Upper lobe of right lung (tissue), 1 donor: ENCODE measurements at places on chromosomes 2 and 18.

- DNase-seq: no peak
Measured at GRCh38 chr18:72180689-72181088, 363.5 kb downstream of the CBLN2 start.

DNA sequence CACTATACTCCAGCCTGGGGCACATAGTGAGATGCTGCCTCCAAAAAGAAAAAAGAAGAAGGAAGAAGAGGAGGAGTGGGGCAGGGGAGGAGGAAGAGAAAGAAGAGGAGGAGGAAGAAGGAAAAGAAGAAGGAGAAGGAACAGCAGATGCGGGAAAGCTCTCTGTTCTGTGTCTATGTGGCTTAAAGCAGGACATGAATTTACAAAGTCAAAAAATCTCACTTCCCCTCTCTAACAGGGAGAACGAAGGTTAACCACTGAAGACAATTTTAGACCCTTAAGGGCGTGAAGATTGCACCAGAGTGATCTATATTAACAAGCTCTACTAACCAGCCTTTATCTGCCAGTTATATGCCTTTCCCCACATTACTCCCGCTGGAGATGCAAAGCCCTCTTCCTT is 258.9 kb downstream of the METTL4 start:
- DNase-seq: no peak

DNA sequence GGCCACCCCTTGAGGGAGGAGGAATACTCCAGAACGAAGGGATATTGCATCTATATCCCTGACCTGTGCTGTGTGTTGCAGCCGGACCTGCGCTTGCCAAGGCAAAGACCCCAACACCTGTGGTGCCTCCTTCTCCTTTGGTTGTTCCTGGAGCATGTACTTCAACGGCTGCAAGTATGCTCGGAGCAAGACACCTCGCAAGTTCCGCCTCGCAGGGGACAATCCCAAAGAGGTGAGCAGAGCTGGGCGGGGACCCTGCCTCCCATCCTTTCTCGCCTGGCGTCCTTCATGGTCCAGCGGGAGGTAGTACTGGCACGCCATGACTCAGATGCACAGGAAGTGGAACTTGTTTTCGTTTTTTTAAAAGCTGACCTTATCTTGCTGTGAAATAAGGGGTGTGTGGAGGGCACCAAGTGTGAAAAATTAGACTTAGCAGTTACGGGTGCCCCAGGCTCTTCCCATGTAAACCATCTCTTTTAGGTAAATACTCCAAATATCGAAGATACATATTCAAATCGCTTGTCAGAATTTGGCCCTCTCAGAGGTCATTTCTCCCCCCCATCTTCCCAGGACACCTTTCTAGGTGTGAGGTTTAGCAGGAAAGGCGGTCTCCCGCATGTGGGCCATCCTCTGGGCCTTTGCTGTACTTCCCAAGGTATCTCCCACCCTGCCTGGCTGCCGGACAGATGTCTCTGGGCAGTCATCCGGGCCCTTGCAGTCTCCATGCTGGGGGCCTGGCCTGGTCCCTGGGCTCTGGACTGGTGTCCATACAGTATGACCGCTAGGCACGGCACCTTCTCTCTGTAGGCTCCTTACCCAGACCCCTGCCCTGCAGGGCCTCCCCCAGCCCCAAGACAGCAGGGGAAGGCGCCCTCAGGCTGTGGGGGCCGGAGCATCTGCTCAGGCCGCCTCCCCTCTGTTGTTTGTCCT is 57.6 kb downstream of the BOLA3 start:
- no peak for DNase-seq

DNA sequence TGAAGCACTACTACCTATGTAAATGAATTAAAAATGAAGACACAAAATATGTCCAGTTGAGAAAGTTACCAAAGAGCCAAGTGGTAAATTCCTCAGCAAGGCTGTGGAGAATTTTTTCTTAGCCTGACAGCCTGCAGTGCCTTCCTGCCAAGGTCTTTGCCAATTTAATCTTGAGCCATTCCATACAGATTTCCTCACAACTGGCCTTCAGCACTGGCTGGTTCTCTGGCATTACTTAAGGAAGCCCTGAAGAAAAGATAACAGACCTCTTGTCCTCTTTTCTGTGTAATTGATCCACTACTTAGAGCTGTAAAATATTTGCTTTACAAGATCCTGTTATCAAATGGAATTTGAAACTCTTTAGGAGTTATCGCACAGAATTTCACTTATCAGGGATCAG is 334.2 kb upstream of the LRRTM1 start:
- no peak for DNase-seq

DNA sequence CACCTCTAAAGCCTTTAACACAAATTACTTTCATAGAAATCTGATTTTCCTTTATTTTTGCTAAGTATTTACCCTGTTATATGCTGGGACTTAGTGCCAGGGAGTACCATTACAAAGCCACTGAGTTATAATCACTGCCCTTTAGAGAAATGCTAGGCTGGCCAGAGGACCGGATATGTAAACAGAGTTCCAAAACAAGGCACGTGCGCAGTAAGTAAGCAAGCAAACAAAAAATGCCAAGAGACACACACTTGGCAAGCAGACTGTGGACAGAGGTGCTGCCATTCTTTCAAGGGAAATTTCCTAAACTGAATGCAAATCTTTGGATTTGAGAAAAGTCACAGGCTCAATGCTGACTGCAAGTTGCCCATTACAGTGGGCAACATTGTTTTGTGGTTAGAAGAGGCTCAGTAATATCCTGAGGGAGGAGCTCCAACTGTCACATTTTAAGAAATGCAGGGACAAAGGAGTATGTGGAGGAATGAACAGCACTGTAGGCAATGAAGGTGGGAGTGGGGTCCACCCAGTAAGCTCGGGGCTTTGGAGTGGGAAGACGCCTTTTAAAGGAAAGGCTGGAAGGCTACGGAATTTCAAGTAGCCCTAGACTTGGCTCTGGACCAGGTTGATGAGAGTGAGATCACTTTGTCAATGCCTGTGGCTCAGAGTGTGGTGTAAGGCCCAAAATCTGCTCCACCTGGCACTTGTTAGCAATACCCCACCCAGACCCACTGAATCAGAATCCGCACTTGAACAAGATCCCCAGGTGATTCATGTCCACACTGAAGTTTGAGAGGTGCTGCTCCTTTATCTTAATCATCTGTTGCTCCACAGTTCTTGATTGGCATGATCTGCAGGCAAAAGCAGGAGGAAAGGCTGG is 2.1 kb upstream of the PARD6G start:
- no peak for DNase-seq

GRCh38 chr18:75467851-75468250 is 40.3 kb upstream of the SMIM21 start:
- DNase-seq: no peak

DNA sequence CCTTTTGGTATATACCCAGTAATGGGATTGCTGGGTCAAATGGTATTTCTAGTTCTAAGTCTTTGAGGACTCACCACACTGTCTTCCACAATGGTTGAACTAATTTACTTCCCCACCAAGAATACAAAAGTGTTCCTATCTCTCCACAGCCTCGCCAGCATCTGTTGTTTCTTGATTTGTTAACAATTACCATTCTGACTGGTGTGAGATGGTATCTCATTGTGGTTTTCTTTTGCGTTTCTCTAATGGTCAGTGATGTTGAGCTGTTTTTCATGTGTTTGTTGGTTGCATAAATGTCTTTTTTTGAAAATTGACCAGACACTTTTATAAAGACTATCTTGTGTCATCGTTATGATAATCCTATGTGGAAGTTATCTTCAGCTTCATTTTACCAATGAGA is 16.0 kb upstream of the ATP8B1 start:
- no peak for DNase-seq

GRCh38 chr2:143575340-143575739 is 446.1 kb downstream of the ARHGAP15 start:
- no peak for DNase-seq

- DNase-seq: no peak
Measured at GRCh38 chr2:119423108-119423444, 8.6 kb upstream of the TMEM37 start.

DNA sequence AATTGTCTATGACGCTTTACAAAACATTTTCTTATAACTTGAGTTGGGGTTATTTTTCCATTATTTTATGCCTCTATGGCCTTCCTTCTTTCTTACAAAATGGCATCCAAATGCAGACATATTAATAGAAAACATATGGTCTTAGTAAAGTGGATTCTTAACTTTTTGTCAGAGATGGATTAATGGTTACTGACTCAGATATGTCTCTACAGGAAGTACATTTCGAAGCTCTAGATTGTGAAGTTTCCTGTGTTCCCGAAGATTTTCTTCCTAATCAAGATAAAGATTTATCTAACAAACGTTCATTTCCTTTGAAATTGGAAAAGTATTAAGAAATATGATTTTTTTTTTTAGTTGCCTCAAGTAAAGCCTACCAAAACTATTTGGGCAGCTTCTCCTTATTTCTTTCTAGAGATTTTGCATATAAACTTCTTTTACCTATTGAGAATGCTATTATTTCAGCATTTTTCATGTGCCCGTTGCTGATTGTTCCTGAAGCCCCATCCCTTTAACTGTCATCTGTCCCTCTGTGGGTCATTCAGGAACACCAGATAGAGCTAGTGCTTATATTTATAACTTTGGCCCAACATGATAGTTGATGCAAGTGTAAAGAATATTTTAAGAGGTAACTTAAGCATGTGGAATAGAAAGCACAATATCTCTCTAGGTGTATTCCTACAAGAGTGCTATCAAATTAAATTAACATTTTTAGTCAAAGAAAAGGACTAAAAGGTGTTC is 498.0 kb downstream of the CCDC85A start:
- DNase-seq: no peak

- DNase-seq: no peak
Measured at GRCh38 chr2:241463276-241464135, 44.9 kb downstream of the STK25 start.

- DNase-seq: no peak
Measured at GRCh38 chr18:46627136-46627535, 29.9 kb downstream of the LOXHD1 start.

DNA sequence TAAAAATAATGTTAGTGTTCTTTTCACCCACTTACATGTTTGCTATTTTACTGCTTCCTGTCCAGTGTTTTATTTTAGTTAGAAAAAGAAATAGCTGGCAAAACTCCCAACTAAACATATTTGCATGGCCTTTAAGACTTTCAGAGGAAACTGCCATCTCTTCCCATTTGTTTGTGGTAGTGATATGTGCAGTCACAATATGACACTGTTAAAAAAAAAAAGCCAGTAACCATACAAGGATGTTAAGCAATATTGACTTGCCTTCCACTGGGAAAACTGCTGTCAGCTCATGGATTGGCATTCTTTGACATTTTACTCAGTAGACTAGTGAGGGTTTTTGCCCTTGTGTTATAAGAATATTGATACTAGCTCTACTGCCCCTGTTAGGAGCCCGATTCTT is 29.1 kb downstream of the XIRP2 start:
- no peak for DNase-seq

GRCh38 chr18:47929681-47930198 is 719 bp downstream of the SMAD2 start:
- DNase-seq: no peak

- DNase-seq: no peak
Measured at GRCh38 chr18:79695269-79695668, 15.7 kb downstream of the CTDP1 start.

DNA sequence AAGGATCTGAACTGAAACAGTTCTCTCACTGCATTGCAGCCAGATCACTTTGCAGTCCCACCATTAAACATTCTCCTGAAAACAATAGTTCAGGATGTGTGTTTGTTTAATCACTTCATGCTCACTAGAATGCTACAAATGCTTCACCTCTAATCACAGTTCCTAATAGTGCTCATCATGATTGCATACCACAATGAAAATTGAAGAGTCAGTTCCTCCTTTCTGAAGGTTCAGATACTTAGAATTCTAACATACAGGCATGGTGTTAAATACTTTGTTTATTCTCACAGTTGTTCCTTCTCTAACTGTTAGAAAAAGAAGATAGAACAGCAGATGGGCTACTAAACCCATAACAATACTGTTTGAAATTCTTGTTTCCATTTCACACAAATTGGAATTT is 622.3 kb upstream of the ACVR2A start:
- no peak for DNase-seq

- DNase-seq: no peak
Measured at GRCh38 chr18:1657876-1658275, 753.2 kb downstream of the ADCYAP1 start.

- peak; percentile 70 for DNase-seq
Measured at GRCh38 chr2:96407041-96407918, 71.7 kb downstream of the NCAPH start.

DNA sequence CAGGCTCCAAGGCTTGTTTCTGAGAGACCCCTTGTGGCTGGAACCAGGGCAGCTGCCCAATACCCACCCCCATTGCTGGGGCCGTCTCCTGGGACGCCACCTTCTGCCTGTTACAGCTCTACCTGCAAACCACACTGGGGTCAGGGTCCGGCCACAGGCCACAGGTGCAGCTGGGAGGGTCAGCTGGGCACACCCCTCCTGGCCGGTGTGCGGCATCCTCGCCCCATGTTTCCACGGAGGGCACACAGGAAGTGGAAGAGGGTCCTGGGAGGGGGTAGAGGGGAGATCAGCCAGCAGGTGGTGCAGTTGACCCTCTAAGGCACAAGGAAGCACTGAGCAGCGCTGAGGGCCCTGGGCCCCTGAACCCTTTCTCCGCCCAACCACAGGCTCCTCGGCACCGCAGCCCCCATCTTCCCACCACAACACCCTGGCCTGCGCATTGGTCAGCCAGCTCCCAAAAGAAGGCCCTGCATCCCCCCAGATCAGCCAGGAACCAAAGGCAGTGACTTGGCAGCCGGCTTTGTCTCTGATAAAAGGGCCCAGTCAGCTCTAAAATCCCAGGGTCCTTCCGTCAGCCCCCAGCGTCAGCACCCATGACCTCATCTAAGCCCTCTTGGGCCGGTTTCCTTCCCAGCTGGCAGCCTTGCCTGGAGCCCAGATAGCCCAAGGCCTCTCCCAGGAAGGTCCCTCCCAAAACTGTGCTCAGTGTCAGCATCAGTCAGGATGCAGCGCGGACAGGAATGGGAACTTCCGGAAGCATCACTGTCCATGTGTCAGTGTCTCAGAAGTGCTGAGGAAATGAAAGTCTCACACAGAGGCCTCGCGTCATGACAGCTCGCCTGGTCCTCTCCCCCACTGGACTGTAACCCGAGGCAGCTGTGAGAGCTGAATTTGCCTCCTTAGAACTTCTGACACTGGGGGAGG is 1.7 kb downstream of the ERFE start:
- peak; percentile 57 for DNase-seq

GRCh38 chr2:233821196-233821595 is 33.1 kb downstream of the HJURP start:
- DNase-seq: no peak

- DNase-seq: no peak
Measured at GRCh38 chr2:151803811-151804210, 24.4 kb downstream of the ARL5A start.

GRCh38 chr2:85872536-85873161 is 16.1 kb downstream of the ST3GAL5 start:
- DNase-seq: no peak

- no peak for DNase-seq
Measured at GRCh38 chr18:62741584-62741983, 26.2 kb downstream of the PHLPP1 start.

- DNase-seq: no peak
Measured at GRCh38 chr2:108593547-108594098, 59.4 kb downstream of the LIMS1 start.
